ENCODE measurements at places on chromosomes 7 and 10. TPM values are rescaled to one million over a fixed set of nuclear protein-coding genes. Genes with fewer than 3 reads are reported as not detected.

DNA sequence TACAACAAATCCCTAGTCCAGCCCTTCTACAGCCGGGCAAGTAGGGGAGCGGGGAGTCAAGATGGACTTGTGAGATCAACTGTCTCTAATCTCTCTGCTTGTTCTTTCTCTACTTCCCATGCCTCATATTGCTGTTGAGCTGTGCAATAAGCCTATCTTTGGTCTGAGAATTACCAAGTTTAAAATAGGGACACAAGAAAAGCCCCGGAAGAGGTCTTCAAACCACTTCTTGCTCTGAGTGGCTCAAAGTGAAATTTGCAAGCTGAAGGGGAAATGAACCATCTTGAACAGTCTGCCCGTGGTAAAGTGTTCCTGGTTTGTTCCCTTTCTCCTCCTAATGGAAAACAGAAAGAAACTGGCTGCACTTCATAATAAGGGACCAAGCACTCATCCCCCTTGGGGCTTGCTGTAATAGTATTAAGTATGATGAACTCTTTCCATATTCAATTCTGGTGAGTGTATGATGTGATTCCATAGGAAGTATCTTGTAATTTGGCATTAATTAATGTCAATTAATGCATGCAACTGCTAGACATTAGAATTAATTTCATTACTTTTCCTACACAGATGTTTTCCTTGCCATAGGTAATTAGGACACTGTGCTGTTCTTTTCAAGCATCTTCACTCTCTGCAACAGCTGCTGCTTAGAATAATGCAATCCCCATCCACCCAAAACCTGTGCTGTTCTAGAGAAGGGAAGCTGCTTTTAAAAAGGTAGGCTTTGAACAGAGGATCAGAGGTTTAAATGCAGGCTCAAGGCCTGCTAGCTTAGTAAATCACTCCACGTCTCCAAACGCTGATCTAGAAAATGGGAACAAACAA, 449.6 kb downstream of the SORCS1 start:
- DNase-seq = no peak

- no peak for DNase-seq
These were observed 190.3 kb downstream of the DNAJB6 start for GRCh38 chr7:157526913-157527634.

The MAT1A gene
- total RNA-seq = not detected

GRCh38 chr7:94344826-94345225, 49.9 kb upstream of the COL1A2 start:
- peak; percentile 58 for DNase-seq

DNA sequence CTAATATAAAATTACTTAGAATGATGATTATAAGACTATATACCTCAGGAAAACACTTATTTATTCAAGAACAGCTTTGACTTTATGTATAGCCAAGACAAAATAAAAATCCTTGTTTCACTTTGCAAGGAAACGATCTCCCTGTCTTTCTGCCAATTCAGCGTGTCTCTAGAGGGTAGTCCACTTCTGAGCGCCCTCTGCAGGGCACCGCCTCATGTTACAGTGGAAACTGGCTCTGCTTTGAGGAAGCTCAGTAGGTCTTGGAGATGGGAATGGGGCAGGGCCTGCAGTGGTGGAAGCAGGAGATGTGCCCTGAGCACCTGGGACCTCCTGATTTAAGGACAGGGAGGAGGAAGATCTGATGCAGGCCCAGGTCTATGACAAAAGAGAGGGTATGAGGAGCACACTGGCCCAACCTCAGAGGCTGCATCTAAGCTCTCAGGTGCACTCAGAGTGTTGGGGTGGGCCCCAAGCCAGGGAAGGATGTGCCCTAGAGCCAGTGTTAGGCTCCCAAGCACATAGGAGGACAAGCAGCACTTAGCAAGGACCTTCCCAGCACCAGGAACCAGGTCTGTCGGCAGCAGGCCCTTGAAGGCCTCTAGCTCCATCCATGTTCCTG, 481.0 kb downstream of the TNS3 start:
- DNase-seq = peak; percentile 79

- peak; percentile 14 for DNase-seq
These were observed 68.6 kb downstream of the FRMPD2 start for GRCh38 chr10:48205918-48206317.

DNA sequence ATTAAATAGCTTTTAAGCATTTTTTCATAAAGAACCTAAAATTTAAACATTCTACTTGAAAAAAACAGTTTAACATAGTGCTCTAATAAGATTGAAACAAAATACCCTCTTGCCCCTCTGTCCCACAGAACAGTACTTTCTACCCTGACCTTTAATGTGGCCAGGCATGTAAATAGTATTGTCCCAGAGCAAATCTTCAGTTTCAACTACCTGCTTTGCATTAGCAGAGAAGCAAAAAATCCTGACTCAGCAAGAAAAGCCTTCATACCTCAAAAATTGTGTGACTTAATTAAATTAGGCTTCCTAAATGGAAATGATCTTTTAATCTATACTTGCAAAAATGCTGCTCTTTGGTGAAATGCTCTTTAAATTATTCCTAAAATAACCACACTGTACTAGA, 237.4 kb upstream of the AOAH start:
- DNase-seq = no peak

- no peak for DNase-seq
These were observed 102.9 kb downstream of the ZNF438 start for GRCh38 chr10:30928742-30929141.

The BCCIP gene
- total RNA-seq = 43.9 TPM

The THAP5 gene
- total RNA-seq = 31.2 TPM

- no peak for DNase-seq
These were observed 194.4 kb downstream of the ADARB2 start for GRCh38 chr10:1542941-1543340.

The MYO1G gene
- total RNA-seq = not detected

GRCh38 chr10:92387289-92387940, 96.4 kb downstream of the MARCHF5 start:
- peak; percentile 48 for DNase-seq

DNA sequence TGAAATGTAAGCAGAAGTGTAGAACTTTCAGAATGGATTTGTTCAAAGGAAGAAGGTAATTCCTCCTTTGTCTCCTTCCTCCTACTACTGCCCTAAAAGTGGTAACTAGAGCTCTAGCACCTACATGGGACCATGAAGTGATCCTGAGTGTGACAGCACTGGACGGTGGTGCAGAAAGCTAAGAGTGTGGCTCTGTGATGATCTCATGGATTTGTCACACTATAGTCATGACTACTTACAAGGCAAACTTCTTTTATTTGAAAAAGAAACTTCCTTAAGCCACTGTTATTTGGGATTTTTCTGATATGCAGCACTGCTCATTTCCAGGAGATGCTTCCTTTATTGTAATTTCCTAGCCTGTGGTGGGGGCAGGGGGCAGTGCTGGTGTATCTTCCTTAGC, 5.8 kb upstream of the FHIP2A start:
- peak; percentile 30 for DNase-seq

DNA sequence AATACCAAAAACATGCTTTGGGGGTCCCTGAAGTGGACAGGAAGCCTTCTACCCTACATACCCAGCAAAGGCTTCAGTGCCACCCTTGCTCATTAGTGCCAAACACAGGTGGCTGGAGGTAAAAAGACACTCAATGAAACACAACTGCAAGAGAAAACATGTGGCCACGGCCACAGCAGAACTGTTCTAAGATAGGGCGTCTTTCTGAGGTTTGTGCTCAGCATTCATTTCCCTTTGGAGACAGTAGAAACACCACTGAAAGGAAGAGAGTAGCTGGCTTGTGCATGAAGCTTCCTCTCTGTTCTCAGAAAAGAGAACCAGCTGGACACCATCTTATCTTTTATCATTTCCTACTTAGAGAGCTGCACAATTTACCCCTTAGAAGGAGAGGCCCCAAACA, 143.0 kb downstream of the PLXNA4 start:
- no peak for DNase-seq

GRCh38 chr10:112842832-112843360, 107.2 kb upstream of the TCF7L2 start:
- DNase-seq = peak; percentile 6

DNA sequence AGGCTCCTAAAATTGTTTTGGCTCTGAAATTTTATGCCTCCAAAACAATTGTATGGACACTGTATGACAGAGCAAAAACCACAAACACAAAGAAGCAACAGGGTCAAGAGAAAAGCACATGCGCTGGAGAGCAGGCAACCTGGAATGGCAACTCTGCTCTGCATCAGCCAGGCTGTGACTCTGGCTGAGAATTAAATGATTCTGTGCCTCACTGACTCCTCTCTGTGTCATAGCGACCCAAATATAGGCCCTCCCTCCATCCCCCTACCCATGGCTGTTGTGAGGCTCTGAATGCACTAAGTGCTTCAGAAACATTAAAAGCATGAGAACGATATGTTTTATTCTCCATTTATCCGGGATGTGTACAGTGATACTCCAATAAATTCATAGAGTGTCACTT, 24.9 kb upstream of the NEBL start:
- DNase-seq = no peak

DNA sequence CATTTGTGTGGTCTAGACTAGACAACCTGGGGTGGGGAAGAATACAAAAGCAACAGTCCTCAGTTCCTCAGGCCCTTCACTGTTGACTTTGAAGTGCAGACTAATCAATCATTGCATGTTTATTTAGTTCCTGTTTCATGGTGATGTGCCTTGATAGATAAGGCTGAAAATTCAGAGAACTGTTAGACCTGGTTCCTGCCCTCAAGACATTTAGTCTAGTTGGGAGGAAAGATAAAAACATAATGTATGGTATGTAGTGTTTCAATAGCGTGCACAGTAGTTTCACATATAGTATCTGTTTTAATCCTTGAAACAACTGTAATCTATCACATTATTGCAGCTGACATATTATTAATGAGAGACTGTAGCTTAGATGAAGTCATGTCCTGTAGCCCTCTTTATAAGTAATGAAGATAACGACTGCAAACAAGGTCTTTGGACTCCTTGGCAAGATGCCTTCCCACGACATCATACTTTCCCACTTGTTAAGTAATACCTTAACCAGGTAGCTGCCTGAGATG, 124.0 kb downstream of the CELF2 start:
- no peak for DNase-seq

The PLAU gene
- 13.8 TPM for total RNA-seq

DNA sequence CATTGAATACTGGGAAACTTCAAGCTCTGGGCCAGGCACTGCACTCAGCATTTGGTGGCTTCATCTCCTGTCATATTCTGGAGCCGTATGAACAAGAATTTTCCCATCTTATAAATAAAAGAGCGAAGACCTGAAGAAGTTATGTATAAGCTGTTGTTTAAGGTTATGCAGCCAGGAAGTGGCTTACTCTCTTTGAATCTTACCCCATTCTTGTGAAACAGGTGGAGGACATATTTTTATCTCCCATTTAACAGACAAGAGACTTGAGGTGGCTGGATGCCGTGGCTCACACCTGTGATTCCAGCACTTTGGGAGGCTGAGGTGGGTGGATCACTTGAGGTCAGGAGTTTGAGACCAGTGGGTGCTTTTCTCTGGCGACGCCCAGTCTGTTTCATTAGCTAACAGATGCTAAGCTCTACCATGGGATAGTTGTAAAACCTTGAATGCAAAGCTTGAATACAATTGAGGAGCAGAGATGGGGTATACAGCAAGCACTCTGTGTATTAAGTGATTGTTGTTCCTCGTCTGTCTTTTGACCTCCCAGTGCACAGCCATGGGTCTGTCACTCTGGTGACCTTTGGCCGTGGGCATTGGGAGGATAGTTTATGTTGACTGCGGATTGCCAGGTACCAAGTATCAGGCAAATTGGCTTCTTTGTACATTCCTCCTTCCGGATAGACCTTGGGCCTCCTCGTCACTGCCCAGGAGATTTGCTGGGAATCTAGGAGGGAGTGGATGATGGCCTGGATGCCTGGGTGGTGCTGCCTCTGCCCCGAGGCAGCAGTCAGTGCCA, 85.8 kb downstream of the GRK5 start:
- no peak for DNase-seq

DNA sequence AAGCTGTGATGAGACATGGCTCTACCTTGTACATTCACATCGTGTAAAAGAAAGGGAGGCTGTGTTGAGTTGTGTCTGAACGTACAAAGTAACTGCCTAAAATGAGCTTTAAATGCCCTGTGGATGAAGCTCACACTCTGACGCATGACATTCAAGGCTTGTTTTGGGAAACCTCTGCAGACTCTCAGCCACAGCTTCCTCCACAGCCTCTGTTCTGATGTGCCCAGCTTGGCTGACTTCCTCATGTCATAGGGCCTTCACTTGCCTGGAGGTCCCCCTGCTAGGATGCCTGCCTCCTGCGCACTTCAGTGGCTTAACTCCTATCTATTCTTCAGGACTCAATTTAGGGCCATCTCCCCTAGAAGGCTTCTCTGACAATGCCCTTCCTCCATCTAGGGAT, 230.0 kb upstream of the HABP2 start:
- no peak for DNase-seq

DNA sequence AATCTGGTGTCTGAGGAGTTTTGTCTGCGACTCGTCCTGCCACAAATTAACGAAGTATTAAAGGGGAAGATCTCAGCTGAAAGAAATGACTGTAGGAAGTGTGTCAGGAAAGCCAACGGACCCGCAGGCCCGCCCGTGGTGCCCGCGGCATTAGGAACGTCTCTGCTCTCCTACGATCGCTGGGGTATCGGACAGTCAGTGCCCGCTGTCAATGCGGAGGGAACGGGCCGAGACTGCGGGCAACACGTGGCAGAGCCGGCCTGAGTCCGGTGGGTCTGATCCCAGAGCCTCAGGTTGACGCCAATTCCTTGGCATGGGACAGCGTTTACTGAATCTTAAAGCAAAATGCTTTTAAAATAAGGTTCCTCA, 128.7 kb downstream of the KBTBD2 start:
- peak; percentile 54 for DNase-seq

The EPHA1 gene
- not detected for total RNA-seq

DNA sequence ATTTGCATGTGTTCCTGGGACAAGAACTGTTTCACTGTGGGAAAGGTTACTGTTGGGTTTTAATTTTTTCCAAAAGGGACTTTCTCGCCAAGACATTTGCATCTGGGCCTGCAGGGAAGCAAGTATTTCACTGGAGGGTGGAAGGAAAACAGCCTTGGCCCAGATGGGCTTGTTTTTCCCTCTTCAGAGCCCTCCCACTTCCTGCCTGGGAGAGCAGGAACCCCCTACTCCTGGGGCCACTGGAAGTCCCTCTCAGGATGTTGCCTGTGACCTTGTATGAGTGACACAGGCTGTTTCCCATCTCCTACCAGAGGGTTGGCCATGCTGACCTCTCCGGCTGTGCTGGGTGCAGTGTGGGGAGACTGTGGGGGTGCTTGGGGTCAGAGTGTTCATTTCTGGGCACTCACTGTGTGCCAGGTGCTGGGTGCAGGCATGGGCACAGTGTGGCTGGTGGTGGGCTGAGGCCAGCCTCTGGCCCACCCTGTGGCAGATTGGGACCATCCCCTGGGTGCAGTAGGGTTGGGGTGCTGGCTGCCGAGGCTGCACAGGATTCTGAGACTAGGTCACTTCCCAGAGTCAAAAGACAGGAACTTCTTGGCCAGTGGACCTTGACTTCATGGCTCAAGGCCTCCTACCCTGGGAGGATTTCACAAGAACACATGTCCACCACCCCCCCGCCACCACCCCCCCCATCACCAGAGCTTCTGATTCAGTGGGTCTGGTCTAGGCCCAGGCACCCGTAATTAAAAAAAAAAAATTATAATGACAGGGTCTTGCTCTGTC, 10.2 kb downstream of the TSPAN15 start:
- no peak for DNase-seq

- DNase-seq = peak; percentile 22
These were observed 13.6 kb downstream of the KPNA7 start for GRCh38 chr7:99194301-99194700.

The TSPAN13 gene
- total RNA-seq = 4.2 TPM

The MYOZ1 gene
- total RNA-seq = 0.32 TPM

GRCh38 chr7:130151591-130152492, 53.4 kb downstream of the TMEM209 start:
- DNase-seq = peak; percentile 35

The CYP3A7 gene
- total RNA-seq = not detected

- DNase-seq = no peak
These were observed 95.3 kb downstream of the HERPUD2 start for GRCh38 chr7:35599645-35600044.
